ENCODE measurements at places on chromosomes 1 and 21. TPM values are rescaled to one million over a fixed set of nuclear protein-coding genes. Genes with fewer than 3 reads are reported as not detected.

Gene FAM229A
- 21.6 TPM for polyA plus RNA-seq

GRCh38 chr1:18290740-18291412 lies 183.3 kb downstream of the IGSF21 start:
- DNase-seq: no peak
- H3K27me3 ChIP-seq: peaks cover 32% of the 10 kb centered on the region
- no peaks in the 10 kb centered on the region for H3K4me1 ChIP-seq
- no peak overlapping the region for H3K27ac ChIP-seq
- no peaks in the 10 kb centered on the region for H3K36me3 ChIP-seq

DNA sequence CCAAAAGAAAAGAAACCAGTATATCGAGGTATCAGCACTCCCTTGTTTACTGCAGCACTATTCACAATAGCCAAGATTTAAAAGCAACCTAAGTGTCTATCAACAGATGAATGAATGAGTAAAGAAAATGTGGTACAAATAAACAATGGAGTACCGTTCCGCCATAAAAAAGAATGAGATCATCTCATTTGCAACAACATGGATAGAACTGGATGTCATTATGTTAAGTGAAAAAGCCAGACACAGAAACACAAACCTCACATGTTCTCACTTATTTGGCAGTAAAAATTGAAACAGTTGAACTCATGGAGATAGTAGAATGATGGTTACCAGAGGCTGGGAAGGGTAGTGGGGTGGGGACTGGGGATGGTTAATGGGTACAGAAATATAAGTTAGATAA lies 4.3 kb upstream of the GNG5 start:
- H3K27me3 ChIP-seq: no peaks in the 10 kb centered on the region
- H3K4me3 ChIP-seq: no peak overlapping the region
- peaks cover 4% of the 10 kb centered on the region for H3K4me1 ChIP-seq
- DNase-seq: no peak
- no peaks in the 10 kb centered on the region for H3K36me3 ChIP-seq

GRCh38 chr21:35027563-35028450 lies 21.3 kb downstream of the RUNX1 start:
- H3K27me3 ChIP-seq: no peaks in the 10 kb centered on the region
- no peaks in the 10 kb centered on the region for H3K36me3 ChIP-seq
- H3K27ac ChIP-seq: peak overlapping the region; percentile 95
- H3K4me3 ChIP-seq: no peak overlapping the region
- peaks cover 47% of the 10 kb centered on the region for H3K4me1 ChIP-seq
- DNase-seq: no peak

Gene MAEL
- 0.97 TPM for polyA plus RNA-seq

DNA sequence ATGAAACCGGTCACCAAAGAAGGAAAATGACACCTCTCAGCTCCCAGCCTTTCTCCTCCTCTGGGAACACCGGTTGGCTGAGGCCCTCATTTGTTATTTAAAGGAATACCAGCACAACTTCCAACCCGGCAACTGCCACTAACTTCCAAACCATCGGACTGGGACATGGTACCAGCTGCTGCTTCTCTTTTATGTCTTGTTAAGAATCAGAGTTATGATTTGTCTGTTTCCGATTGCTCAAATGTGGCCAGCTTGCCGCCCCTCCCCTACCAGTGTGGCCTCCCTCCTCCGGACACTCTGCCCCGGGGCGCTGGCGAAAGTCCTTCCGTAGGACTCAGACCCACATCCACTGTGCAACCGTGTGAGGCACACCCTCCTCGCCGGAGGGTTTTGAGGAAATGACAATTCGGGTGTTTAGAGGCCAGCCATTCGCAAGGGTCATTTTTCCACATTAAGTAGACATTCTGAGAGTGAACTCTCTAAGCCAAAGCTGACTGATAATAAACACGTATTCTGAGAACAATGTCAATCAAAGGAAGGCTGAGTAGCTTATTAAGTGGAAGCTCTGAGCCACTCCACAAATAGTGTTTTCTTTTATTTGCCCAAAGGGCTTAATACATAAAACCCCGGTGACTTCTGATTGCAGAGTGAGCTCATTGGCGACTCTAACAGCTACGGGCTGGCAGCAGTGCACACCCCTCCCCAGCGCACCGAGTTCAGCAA lies 5.5 kb downstream of the RIPK4 start:
- DNase-seq: no peak
- H3K27ac ChIP-seq: no peak overlapping the region
- H3K4me3 ChIP-seq: no peak overlapping the region
- H3K4me1 ChIP-seq: no peaks in the 10 kb centered on the region
- no peaks in the 10 kb centered on the region for H3K36me3 ChIP-seq

Gene USP21
- 35.4 TPM for polyA plus RNA-seq

- H3K36me3 ChIP-seq: peaks cover 3% of the 10 kb centered on the region
- no peak overlapping the region for H3K27ac ChIP-seq
- H3K4me1 ChIP-seq: no peaks in the 10 kb centered on the region
- H3K4me3 ChIP-seq: no peak overlapping the region
- peak; percentile 74 for DNase-seq
Measured at GRCh38 chr1:180188091-180188506, 33.4 kb downstream of the QSOX1 start.

Gene TMEM63A
- polyA plus RNA-seq: 32.4 TPM

DNA sequence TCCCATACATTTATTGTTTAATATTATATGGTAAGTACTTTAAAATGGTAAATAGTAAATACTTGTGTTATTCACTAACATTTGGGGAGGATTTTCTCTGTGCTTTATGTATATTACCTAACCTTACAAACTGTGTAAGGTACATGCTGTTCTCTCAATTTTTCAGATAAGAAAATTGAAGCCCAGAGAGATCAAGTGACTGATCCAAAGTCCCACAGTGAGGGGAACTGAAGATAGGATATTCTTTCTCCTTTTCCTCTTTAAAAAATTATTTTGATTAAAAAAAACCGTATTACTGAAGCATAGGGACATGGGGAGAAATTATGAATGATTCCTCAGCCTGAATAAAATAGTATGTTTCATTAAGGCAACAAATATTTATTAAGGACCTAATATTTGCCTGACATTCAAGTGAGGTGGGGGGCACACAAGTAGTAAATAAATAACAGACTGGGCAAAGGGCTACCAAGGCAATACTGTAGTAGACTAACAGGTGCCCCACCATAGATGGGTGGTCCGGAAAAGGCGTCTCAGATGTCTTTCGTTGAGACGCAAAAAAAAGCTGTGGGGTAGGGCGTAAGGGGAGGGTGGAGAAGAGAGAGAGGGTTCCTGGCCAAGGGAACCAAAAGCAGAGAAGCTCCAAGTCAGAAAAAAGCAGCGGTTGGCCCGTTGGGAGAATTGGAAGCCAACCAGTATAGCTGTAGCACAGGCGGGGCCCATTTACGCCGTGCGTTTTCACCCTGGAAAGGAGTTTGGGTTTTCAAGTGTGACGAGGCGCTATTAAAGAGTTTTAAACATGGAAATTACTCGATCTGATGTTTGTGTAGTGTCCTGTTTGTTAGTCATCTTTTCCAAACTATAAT lies 944 bp upstream of the AGO3 start:
- H3K27ac ChIP-seq: peak overlapping the region; percentile 93
- H3K27me3 ChIP-seq: no peaks in the 10 kb centered on the region
- H3K4me3 ChIP-seq: peak overlapping the region; percentile 86
- DNase-seq: peak; percentile 58
- H3K36me3 ChIP-seq: peaks cover 20% of the 10 kb centered on the region

Gene FAAH
- polyA plus RNA-seq: 0.13 TPM

Gene DNM3
- polyA plus RNA-seq: 0.08 TPM

- no peaks in the 10 kb centered on the region for H3K36me3 ChIP-seq
- peaks cover 10% of the 10 kb centered on the region for H3K27me3 ChIP-seq
- no peaks in the 10 kb centered on the region for H3K4me1 ChIP-seq
- DNase-seq: no peak
Measured at GRCh38 chr1:77465139-77465538, 183.3 kb downstream of the AK5 start.

Data from K562 (cell line).